Stimulated activated CD8-positive, alpha-beta memory T cell treated with anti-CD3 and anti-CD28 coated beads, Interleukin-2, amount 100 ng/mL, for 1 hour (primary cell): ENCODE measurements at places on chromosomes 6 and 20.

DNA sequence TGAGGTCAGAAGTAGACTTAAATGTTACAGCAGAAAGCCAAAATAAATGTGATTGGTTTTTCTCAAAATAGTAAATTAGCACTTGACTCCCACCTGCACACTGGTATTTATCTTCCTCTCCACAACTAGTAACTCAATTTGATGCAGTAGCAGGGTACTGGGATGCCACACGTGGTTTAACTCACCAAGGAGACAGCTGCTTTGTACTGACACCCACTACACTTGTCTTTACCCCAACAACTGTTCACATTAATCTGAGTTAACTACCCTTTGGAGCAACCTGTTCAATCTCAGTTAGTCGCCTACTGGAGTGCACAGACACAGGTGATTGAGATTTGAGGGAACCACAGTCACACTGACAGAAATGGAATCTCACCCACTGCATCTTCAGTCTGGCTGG, 242.1 kb downstream of the PRKN start:
- DNase-seq = no peak

GRCh38 chr20:48178633-48179032, 393.4 kb upstream of the SULF2 start:
- no peak for DNase-seq

DNA sequence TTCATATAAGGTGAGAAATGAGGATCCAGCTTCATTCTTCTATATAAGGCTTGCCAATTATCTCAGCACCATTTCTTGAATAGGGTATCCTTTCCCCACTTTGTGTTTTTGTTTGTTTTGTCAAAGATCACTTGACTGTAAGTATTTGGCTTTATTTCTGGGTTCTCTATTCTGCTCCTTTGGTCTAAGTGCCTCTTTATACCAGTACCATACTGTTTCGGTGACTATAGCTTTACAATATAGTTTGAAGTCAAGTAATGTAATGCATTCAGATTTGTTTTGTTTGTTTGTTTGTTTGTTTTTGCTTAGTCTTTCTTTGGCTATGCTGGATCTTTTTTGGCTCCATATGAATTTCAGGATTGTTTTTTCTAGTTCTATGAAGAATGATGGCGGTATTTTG, 64.6 kb downstream of the ERMARD start:
- no peak for DNase-seq

DNA sequence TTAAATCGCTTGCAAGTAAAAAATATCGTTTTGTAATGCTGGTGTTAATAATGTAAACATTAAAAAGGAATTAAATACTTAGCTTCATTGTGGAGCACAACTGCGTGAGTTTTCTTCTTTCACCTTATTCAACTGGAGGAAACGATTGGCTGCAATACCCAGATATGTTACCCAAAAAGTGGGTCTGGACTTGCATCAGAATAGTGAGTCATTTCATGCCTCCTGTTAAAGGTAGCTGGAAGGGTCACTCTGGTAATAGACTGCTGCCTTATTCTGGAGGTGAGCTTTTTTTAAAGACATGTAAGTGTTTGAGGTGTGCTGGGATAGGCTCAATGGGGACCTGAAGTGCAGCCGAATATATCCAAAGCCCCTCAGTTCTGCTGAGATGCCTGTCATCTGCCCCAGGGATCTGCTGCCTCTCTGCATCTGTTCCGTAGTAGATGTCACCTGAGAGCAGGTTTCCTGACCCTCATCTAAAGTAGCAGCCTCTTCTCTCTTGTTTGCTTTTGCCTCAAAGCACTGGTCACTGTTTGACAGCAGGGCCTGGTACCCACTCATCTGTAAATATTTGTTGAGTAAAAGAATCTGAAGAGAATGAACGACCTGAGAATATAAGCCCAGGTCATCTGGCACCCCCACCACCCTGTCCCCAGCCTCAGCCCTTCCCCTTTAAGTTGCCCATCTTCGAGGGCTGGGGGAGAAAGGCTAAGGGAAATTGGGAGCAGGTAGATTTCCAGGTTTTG, 5.6 kb upstream of the UQCC2 start:
- DNase-seq = no peak

DNA sequence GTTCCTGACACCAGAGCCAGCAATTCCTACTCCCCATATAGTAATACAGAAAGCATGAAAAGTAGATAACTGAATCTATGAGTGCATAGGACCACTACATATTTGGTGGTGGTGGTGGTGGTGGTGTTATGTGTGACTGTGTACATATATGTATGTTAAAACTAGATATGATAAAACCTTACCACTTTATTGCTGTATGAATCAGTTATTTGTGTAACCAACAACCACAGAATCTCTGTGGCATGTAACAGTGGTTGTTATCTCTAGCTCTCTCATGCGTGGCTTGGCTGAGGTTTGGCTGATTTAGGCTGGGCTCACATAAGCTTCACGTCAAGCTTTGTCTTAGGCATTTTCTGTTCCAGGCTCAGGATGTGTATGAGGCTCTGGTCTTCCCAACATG, 55.7 kb downstream of the PLCB1 start:
- no peak for DNase-seq

DNA sequence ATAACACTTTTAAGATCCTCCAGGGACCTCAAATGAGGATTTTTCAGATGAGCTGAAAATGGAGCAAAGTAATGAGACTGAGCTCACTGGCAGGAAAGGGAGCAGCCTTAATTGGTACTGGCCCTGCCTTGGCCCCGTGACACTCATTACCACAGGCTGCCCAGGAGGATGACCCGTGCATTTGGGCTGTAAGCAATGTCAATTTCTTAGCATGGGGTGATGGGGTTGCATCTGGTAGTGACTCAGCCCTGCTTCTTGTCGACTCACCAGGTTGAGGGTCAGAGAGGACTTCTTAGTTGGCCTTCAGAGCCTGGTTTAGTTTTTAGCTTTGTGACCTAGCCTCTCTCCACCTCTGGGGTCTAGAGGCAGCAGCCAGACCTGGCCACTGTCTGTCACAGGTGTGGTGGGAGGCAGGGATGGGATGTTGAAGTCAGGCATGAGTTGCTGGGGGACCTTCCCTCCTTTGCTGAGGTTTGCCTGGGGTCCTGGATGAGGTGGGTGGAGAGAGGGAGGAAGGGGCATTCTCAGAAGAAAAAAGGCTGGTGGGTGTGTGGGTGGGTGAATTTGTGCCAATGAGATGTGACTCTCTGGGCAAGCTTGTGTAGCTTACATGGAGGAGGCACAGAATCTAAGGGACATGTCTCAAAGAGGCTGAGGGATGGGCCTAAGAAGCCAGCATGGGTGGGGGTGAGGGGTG, 25.9 kb upstream of the EPB41L1 start:
- no peak for DNase-seq
